ENCODE measurements at places on chromosomes 2 and 18. TPM values are rescaled to one million over a fixed set of nuclear protein-coding genes. Genes with fewer than 3 reads are reported as not detected.

DNA sequence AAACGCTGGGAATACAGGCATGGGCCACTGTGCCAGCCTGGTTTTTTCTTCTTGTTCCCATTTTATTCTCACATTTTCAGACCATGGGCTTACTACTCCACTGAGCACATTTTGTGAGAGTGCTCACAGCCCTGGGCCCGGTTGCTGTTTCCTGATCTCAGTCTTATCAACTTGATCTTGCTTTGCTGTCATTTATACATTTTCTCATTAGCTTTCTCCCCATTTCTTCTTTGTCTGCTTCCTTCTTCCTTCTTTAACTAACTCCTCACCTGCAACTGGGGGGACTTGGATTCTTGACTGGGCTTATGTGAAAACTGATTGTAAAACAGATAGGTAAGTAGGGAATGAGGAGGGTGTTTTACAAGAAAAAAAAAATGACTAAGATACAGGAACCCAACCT is 117.3 kb downstream of the PLB1 start:
- DNase-seq: no peak

DNA sequence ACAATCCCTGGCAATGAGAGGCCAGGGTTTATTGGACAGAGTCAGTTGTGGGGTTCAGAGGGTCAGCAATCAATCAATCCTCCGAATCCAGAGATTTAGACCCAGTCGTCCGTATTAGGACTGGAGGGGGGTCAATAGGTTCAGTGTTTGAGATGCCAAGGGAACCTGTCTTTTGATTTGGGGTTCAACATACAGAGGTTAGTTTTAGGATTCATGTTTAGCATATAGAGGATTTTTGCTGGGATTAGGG is 292 bp downstream of the GMPPA start:
- no peak for DNase-seq

- DNase-seq: no peak
Measured at GRCh38 chr2:148548716-148549400, 95.7 kb upstream of the EPC2 start.

DNA sequence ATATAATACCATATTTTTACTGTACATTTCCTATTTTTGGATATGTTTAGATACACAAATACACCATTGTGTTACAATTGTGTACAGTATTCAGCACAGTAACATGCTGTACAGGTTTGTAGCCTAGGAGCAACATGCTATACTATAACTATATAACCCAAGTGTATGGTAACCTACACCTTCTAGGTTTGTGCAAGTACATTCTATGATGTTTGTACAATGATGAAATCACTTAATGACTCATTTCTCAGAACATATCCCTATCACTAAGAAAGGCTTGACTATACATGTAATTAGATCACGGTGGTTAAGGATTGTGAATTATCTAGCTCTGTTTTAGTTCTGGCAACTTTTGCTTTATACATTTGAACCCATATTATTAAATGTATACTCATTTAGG is 31.3 kb downstream of the NPHP1 start:
- no peak for DNase-seq

DNA sequence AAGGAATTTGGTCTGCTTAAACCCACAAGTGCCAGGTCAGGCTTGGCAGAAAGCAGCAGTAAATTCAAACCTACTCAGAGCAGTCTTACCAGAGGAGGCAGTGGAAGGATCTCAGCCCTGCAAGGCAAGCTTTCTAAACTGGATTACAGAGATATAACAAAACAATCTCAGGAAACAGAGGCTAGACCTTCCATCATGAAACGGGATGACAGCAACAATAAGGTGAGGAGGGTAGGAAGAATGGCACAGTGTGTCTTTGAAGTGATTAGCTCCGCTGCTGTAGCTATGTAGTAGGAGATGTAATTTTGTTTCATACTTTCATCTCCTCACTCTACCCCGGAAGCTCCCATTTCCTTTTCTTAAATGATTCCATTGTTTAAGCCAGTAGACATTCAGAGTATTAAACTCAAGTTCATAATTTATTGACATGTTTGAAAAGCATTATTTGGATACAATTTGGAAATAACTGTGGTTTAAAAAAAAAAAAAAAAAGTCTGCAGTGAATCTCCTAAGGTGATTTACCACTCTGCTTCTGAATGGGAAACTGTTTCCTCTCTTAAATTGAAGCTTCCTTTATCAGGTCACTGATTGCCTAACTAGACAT is 29.4 kb upstream of the DYSF start:
- no peak for DNase-seq

GRCh38 chr18:9434122-9434701 is 41.1 kb upstream of the RALBP1 start:
- no peak for DNase-seq

Gene CPS1
- total RNA-seq: 0.67 TPM

Gene ABCB11
- not detected for total RNA-seq

- no peak for DNase-seq
Measured at GRCh38 chr2:174148833-174149232, 99.5 kb downstream of the OLA1 start.

Gene CDK15
- not detected for total RNA-seq

GRCh38 chr2:65939687-65940086 is 495.2 kb upstream of the MEIS1 start:
- no peak for DNase-seq
